ENCODE measurements at places on chromosomes 7 and 10. TPM values are rescaled to one million over a fixed set of nuclear protein-coding genes. Genes with fewer than 3 reads are reported as not detected.
A peak's percentile ranks its signal among the peaks of the same experiment; 100 is the strongest.

PPP1R9A gene
- total RNA-seq: 26.4 TPM

TAS2R5 gene
- 9.0 TPM for total RNA-seq

PGAM2 gene
- total RNA-seq: 0.98 TPM

TCAF2 gene
- 2.7 TPM for total RNA-seq

DNA sequence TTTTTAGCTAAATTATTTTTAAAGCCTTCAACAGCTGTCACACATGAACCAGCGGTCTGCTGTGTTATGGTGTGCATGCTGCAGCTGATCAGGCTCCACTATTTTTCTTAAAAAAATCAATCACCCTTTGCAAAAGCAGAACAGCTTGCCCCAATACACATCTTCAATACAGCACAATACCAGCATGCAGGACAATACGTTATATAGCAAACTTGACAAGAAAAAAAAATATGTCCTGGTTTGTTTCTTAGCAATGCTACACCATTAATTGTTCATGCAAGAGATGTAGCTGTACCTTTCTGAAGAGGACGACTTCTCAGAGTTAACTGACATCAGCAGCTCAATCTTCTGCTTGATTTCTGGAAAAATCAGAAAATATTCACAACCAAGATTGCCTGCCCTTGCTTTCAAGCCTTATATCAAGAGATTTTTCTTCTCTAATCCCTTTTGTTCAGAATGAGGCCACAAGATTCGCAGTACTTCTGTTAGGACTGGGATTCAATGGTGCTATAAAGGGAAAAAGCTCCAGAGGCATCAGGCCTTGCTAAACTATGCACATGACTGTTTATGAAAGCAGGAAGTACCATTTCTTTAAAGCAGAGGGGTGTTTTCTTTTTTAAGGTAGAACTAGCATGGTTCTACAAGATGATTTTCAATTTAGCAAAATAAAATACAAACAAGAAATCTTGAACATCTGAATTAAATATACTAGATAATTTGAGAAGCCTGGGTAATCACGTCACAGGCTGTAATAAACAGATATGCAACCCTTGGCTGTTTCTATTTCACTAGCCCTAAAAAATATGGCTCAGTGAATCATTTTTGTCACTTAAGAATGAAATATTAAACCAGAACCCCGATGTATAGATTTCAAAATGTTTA lies 120.0 kb downstream of the SRPK2 start:
- peak; percentile 42 for DNase-seq

GRCh38 chr7:1536743-1537534 lies 6.4 kb downstream of the MAFK start:
- DNase-seq: peak; percentile 92

DNA sequence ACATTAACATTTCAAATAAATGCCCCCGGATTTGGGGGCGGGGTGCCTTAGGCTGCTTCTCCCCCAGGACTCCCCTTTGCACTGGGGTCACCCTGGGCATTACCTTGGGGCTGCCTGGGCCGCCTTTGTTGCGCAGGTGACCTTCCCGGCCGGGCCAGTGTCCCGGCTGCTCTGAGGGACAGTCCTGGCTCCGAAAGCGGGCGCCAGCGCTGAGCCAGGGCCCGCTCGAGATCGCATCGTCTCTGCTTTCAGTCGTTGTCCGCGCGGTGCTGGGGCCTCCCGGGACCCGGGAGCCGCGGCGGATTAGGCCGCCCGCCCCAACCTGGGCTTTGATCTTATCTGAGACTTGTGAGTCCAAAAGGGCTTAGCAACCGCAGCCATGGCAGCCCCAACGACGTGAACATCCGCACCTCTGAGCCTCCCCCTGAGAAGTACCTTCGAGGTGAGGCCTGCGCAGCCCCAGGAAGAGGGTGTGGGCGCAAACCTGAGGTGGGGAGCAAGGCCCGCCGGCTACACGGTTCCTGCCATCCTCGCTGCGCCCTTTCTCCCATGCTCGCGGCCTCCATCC lies 14.8 kb upstream of the WAPL start:
- no peak for DNase-seq

GRCh38 chr10:132319853-132320653 lies 11.9 kb upstream of the LRRC27 start:
- no peak for DNase-seq

DNA sequence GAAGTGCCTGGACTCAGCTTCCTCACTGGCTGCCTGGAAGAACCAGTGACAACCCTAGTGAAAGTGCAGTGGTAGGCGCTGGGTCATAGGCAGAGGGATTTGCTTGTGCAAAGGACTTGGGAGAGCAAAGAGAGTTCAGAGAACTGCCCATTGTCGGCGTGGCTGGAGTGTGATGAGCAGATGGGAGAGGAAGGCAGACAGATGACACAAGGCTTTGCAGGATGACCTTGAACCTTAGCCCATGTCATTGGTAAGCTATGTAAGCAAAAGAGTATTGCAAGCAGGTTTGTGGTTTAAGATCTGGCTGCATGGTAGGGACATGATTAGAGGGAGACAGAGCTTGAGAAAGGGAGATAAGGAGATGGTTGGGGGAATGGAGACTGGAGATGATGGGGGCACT lies 35.3 kb upstream of the NOBOX start:
- DNase-seq: no peak

DNA sequence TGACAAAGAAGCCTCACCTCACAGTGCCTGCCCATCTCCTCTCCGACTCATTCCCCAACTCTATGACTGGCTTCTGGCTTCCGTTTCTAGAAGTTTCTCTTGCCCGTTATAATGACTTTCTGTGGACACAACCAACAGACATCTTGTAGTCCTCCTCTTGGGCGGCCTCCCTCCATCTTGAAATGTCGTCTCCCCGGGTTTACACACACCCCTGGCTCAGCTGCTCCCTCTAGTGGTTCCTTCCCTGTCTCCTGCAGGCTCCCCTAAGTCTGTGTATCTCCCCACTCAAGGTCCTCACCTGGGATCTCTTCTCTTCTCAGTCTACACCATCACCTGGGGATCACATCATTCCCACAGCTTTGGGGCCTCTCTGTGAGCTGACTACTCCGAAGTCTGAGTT lies 123.4 kb upstream of the NEBL start:
- no peak for DNase-seq

DNA sequence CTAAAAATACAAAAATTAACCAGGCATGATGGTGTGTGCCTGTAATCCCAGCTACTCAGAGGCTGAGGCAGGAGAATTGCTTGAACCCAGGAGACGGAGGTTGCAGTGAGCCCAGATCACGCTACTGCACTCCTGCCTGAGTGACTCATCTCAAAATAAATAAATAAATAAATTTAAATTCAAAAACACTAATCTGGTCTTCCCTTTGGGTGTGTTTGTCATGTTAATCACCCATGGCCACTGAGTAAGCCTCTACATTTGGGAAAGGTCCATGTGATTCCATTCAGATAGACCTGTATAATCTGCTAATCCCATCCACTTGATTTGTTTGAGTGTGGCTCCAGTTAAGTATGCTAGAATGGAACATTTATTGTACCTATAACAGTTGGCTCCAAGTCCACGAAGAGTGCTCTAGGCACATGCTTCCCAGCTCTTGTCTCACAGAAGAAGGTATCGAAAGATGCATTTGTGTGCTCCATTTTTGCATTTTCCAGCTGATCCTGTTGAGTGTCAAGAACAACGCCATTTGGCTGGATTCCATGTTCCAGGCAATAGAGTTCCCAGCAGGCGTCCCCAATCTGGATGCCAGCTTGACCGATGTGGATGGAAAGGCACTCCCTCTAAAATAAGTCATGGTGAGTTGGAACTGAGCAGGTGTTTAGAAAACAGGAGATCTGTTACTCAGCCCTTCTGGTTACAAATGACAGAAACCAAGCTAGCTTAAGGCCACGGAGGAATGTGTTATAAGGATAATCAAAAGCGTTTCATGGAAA lies 4.0 kb downstream of the TUBAL3 start:
- DNase-seq: no peak

DNA sequence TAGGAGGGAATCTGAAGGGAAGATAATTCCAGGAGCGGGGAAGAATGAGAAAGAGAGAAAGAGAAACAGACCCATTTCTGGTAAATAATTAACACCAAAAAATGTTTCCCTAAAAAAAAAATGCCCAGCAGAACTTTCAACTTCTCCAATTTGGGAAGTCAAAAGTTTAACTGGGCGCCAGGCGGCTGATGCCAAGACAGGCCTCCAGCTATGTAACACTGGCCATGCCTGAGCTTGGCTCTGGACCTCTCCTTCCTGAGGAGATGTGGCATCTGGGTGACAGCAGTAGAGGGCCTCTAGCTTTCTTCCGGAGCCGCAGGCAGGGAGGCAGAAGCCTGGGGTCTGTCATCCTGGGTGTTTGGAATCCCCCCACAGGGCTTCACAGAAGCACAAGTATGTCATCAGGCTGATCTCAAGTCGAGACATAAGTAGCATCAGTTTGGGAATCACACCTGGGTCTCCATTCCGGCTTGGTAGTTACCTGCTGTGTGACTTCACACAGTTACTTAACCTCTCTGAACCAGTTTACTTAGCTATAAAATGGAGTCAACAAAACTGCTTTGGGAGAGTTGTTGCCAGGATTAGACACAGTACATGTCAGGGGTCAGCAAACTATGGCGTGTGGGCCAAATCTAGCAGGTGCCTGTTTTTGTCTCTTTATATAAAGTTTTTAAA lies 50.5 kb upstream of the TCF7L2 start:
- no peak for DNase-seq

- DNase-seq: no peak
Observed at GRCh38 chr10:109862041-109862440, 61.3 kb downstream of the XPNPEP1 start.

DNA sequence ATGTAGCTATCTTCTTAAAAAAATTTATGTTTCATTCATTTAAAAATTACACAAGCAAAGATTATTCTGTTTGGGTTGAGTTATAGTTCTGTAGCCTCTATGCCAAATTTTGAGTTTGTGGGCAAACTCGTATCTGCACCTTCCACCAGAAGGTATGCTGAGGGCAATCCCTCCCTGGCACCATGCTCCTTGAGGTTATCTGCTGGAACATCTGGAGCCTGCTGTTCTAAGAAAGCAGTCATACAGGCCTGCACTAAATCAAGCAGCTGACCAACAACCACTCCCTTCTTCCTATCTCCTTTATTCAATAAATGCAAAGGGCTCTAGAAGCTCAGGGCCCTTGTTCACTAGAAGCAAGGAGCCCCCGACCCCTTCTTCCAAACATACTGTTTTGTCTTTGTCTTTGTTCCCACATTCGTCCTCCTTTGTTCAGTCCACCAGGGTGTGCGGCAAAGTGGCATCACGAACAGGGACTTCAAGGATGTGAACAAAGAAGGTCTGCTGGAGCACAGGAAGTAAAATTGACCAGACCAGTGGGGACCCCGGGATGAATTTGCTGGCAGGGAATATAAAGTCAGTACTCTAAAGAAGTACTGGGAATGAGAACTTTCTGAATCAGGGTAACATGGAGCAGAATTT lies 36.4 kb downstream of the OR13A1 start:
- DNase-seq: no peak

GRCh38 chr7:17040716-17041115 lies 158.9 kb upstream of the AGR3 start:
- DNase-seq: no peak

DNA sequence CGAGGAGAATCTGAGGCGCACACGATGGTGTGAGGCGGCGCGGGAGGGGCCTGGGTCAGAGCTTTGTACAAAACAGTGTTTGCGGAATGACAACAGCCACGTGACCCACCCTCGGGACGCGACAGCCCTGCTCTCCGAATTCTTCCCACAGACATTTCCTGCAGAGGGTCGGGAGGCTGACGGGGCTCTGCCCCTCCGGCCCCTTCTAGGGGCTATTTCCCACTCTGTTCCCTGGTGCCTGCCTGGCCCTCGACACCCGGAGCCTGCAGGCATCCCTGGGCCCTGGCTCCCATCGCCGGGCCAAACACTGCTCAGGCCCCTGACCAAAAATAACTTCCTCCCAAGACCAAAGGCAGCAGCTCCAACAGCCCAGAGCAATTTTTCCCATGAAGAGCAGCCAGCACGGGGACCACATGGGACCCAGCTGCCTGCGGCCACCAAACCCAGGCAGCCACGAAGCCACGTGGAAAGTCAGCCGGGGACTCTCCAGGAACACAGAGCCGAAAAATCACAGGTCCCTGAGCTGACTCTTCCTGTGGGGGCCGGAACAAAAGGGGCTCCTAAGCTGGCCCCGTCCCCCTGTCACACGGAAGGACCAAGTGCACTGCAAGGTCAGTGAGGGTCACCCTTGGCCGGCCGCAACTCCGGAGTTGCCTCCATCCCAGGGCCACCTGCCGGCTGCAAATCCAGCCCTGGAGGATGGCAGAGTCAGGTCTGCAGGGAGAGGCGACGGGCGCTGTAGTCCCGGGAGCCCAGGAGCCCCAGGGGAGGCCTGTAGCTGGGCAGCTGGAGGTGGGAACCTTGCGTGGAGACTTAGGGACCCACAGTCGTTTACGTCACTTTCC lies 42.0 kb downstream of the PAPOLB start:
- DNase-seq: peak; percentile 25

DNA sequence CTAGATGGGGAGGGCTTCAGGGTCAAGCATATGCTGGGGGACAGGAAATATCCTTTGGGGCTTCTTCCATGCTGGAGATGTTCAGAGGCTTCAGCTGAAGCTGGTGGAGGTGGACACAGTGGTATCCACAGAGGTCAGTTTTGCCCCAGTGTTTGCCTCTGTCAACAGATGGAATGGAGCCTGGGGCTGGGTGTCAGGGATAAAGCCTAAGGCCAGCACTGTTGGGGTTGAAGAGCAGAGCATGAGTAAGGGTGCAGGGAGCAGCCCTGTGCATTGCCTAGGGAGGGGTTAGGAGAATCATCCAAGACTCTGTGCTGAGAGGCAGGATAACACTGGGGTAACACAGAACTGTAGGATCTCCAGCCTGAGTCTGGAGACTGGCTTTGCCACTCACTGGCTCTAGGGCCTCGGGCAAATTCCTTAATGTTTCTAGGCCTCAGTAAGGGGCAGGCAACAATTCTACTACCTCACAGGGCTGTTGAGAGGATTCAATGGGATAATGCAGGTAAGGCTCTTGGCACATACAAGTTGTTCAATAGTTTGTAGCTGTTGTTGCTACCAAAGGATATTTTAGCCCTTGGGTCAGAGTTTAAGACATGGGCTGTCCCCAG lies 21.8 kb upstream of the MYL7 start:
- no peak for DNase-seq

DNA sequence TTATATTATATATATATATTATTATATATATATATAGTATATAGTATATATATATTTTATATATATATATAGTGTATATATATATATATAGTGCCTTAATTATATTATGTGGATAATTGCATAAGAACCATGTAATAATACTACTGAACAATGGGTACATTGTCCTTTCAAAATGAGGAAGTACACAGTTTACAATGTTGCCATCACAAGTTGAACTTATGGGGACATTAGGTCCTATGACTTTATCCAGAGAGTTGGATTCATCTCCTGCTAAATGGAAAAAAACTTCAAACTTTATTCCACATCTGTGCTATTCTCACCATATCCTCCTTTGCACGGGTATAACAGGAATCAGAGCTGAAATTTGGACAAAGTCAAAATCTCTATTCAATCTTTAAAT lies 105.0 kb upstream of the AGR3 start:
- DNase-seq: no peak

DNA sequence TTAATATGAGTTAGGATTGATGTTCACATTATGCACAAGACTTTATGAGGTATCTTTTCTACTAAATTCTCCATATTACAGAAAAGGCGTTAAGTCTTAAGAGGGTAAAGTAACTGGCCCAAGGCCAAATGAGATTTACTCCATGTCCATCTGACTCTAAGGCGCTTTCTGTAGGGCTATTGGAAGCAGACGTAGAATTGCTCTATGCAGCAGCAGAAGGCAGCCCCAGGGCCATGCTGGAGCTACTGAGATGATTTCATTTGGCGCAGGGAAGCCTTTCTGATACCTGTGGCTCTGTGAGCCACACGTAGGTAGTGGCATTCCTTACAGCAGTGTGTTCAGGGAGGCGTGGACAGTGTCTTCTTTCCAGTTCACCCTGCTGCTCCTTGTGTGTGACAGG lies 133.1 kb downstream of the SH2D4B start:
- no peak for DNase-seq

GRCh38 chr10:24390146-24390700 lies 181.3 kb downstream of the KIAA1217 start:
- no peak for DNase-seq

Measured in tibial nerve (tissue), 4 donors.